ENCODE measurements at places on chromosomes 4 and X.

DNA sequence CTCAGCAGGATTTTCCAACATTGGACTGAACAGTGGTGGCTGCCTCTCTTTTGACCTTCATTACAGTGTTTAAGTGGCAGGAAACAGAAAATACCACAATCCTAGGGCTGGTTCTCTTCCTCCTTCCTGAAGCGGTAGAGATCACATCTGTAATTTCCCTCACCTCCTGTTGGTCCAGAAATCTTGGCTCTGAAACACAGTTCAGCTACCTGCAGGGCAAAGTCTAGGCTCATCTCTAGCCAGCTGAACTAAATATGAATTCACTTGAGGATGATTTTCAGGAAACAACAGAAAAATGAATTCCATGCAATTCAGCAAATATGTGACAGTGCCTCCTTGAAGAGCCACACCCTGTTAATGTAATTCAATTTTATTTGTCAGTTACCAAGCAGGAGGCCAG is 531.9 kb downstream of the INPP4B start:
- no peak for DNase-seq

- no peak for DNase-seq
Observed at GRCh38 chr4:6992728-6993677, 50.2 kb upstream of the TADA2B start.

- DNase-seq, result no peak
Observed at GRCh38 chr4:148006001-148006400, 274.1 kb downstream of the ARHGAP10 start.

DNA sequence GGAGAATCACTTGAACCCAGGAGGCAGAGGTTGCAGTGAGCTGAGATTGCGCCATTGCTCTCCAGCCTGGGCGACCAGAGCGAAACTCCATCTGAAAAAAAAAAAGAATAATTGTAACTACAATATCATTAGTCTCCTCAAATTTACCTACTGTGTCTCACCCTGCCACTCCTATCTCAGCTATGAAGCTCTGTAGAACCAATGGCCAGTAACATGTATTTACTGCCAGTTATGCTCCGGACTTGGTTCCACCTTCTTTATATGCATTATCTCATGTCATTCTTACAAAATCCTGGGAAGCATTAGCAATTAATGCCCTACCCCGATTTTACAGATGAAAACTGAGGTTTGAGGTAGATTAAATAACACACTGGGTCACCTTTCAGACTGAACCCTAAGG is 7.0 kb upstream of the FAT1 start:
- DNase-seq, result no peak

DNA sequence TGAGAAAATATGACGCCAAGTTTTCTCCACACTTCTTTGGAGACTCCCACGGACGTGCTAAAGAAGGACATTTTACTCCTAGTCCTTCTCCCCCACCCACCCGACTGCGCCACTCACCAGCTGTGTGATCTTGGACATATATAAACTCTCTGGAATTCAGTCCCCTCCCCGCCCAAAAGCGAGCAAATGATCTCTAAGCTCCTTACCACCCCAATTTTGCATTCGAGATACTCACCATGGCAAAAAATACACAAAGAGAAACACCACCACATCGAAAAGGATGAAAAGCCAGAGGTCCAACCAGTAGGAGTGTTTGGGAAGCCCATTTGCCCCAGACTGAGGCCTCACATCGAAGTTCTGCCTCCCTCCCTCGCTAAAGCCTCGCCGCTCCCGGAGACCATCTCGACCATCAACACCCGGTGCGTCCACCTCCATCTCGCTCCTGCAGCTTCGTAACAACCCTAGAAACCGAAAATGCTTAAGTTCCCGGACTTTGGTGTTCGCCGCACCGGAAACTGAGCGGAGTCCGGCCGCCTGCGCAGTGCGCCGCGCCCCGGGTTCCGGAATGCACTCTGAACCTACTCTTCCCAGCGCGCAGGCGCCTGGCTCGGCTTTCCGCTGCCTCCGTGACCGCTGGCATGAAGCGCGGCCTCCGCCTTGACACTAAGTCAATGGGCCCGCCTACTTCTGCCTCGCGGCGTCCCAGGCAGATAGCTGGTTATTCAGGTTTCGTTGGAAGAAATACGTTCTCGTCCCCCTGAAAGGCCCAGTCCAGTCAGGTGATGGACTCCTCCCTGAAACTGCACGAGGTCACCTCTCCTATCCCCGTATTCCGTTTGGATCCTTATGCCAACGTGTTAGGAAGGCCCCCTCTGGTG is 21.6 kb downstream of the FABP2 start:
- no peak for DNase-seq

DNA sequence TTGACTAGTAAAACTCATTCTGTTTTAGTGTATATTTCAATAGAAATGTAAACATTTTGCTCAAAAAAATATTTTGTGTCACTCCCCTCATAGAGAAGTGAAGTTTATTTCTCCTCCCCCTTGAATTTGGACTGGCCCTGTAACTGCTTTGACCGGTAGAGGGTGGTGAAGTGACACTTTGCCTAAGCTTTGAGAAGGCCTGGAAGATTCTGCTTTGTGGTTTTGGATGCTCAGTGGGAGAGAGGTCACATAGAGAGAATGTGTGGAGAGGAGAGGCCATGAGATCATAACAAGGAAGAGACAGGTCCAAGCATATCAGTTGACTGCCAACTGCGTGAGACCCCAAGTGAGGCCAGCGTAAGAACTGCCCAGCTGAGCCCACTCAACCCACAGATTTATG is 19.1 kb upstream of the ARX start:
- DNase-seq, result no peak

GRCh38 chr4:650951-651883 is 22.9 kb downstream of the ATP5ME start:
- DNase-seq, result no peak

DNA sequence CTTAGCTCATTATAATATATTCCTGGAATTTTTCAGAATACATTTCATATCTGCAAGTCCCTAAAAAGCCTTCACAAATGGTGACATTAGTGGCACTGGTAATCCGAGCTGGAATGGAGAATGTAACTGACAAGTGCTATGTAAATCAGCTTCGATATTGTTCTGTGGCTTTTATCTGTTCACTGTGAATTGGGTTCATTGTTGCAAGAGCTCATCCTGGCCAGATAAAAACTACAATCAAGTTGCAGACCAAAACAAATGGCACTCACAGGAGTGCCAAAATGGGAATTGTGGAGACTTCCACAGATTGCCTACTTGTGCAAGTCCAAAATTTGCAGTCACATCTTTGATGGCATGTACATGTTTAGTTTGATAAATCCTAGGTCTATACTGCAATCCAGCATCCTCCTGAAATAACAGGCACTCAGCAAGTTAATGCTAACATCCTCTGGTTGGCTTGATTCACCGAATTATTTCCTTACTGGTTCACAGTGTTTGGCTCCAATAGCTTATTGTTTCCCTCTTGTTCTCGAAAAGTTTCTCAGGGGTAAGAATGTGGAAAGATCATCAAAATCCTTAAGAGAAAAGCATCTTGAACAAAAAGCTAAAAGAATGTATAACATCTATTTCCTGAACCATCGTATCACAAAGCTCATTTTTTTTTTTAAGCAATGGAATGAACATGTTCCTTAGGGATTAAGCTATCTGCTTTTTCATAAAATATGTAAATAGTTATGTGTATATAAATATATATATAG is 904.9 kb downstream of the CENPC start:
- DNase-seq, result no peak

DNA sequence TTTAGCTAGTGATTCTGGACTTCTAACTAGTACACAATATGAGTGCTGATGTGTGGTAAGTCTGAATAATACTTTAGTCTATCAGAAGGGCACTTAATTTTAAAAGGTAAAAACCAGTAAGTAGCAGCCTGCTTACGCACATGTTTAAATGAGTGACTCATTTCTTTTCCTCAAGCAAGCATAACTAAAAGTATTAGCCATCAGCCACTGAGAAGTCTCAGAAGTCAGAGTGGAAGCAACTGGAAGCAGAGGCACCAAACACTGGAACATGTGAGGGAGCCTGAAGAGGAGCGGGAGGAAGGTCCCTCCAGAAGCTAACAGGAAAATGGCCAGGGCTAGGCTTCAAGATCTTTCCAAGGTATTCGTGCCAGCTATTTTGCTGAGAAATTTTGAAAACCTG is 257.7 kb downstream of the RAPGEF2 start:
- DNase-seq, result peak; percentile 64

GRCh38 chr4:155948541-155948940 is 5.1 kb downstream of the CTSO start:
- no peak for DNase-seq

DNA sequence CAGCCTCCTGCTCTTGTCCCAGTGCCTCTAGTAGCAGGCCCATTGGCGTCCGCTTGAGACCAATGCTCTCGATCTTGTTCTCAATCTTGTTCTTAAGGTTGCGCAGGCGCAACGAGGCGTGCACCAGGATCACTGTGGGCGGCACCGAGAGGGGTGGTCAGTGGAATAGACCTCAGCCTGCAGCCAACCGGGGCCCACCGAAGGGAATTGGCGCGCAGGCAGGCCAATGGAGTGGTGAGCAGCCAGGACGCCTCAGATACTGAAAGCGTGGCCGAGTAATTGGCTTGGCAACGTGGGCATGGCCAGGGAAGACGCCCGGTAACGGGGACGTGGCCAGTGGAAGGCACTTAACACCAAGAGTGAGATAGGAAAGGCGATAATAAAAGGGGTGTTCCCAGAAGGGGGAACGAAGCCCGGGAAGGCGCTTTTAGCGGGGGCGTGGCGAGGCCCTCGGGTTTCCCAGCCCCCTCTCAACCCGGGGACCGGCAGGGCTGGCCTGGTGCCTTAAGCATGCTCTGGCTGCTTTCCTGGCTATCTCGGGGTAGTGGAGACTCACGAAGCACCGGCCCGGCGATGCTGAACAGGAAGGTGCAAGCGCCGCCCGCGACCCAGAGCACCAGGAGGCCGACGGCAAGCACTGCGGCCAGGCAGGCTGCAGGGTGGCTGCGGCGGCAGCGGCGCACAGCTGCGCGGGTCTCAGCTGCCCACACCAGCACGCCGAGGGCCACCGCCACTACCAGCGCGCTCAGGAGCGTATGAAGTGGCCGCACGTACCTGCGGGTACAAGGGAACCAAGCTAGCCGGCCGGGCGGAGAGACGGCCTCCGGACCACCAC is 1.7 kb downstream of the PRAF2 start:
- no peak for DNase-seq

DNA sequence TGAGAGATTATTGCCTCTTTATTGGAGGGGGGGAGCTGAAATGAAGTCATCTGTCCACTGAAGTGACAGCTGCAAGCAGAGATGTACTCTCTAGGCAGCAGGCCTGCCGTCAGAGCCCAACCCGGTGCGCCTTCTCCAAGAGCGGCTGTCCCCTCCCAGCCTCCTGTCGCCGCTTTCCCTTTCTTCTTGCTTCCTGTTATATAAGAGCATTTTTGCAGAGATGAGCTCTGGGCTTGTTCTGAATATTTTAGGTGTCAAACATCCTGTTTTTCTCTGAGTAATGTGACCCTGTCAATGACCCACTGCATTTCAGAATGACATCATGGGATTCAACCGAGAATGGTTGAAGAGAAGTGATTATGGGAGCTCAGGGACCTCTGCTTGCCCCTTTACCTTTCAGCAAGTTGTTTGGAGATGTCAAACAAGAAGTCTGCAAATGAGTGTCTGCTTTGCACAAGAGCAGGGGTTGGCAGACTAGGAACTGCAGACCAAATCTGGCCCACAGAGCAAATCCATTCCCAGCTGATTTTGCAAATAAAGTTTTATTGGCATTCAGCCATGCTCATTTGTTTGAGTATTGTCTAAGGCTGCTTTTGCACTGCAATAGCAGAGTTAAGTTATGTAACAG is 79.9 kb downstream of the SLC9A6 start:
- DNase-seq, result peak; percentile 53

DNA sequence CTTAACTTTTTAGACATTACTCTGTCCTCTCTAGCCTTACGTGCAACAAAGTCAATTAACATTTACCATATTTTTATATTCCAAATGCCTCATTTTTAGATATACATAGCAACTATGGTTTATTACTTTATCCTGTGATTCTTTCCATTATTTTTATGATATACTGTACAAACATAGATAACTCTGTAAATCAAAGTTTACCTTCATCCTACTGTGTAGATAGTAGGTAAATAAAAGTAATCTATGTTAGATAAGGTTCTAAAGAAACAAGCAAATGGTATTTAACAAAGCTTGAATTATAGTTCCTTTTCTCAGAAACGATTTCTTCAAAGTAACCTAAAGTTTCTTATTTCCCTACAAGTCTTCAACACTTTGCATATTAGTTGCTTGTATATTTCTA is 350.0 kb downstream of the GALNTL6 start:
- no peak for DNase-seq

- DNase-seq, result no peak
Observed at GRCh38 chrX:79444694-79445210, 77.6 kb upstream of the ITM2A start.

DNA sequence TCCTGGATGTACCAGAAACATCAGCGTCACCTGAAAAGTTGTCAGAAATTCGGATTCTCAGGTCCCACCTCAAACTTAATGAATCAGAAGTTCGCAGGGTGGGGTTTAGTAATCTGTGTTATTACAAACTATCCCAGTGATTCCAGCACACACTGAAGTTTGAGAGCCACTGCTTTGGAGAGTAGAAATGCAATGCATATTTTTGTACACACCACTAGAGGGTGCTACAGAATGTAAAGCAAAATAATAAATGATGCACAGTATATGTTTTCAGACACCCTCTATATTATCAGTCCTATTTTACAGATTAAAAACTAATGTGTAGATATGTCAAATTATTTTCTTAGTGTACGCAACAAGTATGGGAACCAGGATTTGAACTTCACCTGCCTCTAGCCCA is 2.4 kb upstream of the MORF4L2 start:
- DNase-seq, result no peak

GRCh38 chrX:21747558-21747957 is 10.4 kb downstream of the SMPX start:
- DNase-seq, result no peak

DNA sequence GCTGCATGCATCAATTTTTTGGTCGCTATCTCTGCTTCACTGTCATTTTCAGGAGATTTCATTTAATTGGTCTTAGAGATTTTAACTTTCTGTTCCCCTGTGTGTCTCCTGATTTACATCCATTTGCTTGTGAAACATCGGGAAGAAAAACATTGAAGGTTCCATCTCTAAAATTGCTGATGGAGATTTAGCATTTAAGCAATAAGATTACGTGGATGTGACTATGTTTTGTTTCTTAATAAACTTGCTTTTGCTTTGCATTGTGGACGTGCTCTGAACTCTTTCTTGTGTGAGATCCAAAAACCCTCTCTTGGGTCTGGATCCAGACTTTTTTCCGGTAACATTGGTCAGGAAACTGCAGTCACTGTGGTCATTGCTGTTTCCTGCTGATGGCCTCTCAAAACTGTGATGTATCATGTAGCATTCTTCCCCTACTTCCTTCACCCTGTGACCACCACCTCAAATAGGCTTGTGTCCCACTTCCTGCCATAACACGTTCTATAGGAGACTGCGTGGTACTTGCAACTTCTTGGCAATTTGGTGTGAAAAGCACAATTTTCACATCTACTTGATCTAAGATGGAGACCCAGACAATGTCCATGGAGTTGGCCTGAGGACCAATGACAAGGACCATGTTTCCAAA is 4.9 kb downstream of the CXCL2 start:
- DNase-seq, result no peak

DNA sequence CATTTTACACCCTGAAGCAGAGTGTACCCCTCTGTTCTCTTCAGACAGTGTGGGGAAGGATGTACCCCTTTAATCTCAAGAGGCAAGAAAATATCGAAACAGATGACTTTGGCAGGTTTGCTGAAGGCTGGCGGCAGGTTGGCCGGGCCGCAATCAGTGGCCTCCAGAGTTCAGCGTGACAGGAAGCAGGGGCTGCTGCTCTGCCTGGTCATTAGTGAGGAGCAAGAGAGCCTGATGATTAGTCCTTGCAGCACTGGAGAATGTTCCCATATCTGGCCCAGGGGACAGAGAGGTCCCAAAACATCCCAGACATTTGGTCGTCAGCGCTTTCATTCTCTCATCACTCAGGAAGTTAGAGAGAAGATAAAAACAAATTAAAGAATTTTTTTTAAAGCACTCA is 352.8 kb downstream of the SPRY1 start:
- no peak for DNase-seq

Data from amniotic stem cell (primary cell).